ENCODE measurements at places on chromosomes 1 and 21. TPM values are rescaled to one million over a fixed set of nuclear protein-coding genes. Genes with fewer than 3 reads are reported as not detected.

The F13B gene
- not detected for total RNA-seq

The S100A9 gene
- 276 TPM for total RNA-seq

- H3K27me3 ChIP-seq, result no peaks in the 10 kb centered on the region
- no peak for DNase-seq
Observed at GRCh38 chr1:97651250-97651649, 269.6 kb downstream of the DPYD start.

DNA sequence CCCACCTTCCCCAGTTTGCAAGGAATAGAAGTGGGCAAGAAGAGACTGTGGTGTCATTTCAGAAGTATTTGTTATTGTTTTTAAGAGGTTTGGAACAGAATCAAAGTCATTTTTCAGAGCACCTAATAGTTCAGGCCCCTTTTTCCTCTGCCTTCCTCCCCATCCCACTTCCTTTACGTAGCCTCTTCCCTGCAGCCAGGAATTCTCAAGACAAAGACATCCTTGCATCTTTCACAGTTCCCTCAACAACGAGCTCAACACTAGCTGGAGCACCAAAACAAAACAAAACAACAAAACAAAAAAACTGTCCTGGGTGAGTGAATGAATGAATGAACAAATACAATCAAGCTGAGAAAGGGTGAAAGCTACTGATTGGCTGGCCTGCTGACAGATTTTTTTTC lies 7.0 kb downstream of the PALMD start:
- H3K4me3 ChIP-seq, result no peak overlapping the region
- H3K27me3 ChIP-seq, result no peaks in the 10 kb centered on the region
- DNase-seq, result no peak
- no peaks in the 10 kb centered on the region for H3K4me1 ChIP-seq
- no peak overlapping the region for H3K27ac ChIP-seq

GRCh38 chr21:25979845-25980616 lies 190.5 kb downstream of the APP start:
- no peak for DNase-seq
- no peaks in the 10 kb centered on the region for H3K27me3 ChIP-seq
- no peak overlapping the region for H3K27ac ChIP-seq
- H3K4me1 ChIP-seq, result no peaks in the 10 kb centered on the region

GRCh38 chr1:152577168-152577567 lies 3.1 kb downstream of the LCE3D start:
- no peak overlapping the region for H3K27ac ChIP-seq
- no peaks in the 10 kb centered on the region for H3K4me1 ChIP-seq
- no peak overlapping the region for H3K4me3 ChIP-seq
- no peaks in the 10 kb centered on the region for H3K27me3 ChIP-seq
- no peak for DNase-seq

GRCh38 chr1:97097404-97097925 lies 375.9 kb downstream of the PTBP2 start:
- H3K36me3 ChIP-seq, result no peaks in the 10 kb centered on the region
- H3K4me1 ChIP-seq, result no peaks in the 10 kb centered on the region
- no peak overlapping the region for H3K27ac ChIP-seq
- no peaks in the 10 kb centered on the region for H3K27me3 ChIP-seq

- no peak overlapping the region for H3K27ac ChIP-seq
- peaks cover 4% of the 10 kb centered on the region for H3K4me1 ChIP-seq
- no peaks in the 10 kb centered on the region for H3K27me3 ChIP-seq
- peaks cover 12% of the 10 kb centered on the region for H3K36me3 ChIP-seq
Observed at GRCh38 chr1:117871013-117871412, 58.4 kb downstream of the GDAP2 start.
